Right renal cortex interstitium (tissue), 3 donors: ENCODE measurements at places on chromosomes 6 and 20.

GRCh38 chr6:108961985-108962384 lies 113.8 kb downstream of the ARMC2 start:
- no peak for DNase-seq

GRCh38 chr6:71513036-71513435 lies 224.4 kb downstream of the OGFRL1 start:
- no peak for DNase-seq

DNA sequence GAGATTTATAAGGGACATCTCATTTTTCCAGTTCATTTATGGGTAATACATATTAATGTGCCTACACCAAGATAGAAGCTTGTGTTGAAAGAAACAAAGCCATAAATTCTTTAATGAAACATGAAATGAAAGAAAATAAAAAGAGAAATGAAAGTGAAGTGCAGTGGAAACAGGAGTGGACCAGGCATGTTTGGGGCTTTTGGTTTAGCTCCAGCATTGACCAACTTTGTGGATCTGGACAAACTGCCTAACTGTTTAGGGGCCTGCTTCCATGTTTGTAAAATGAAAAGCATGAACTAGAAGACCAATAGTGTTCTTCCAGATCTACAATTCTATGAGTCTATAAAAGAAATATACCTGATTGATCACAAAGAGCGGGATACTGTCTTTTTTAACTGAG lies 124.9 kb downstream of the GJA10 start:
- DNase-seq: no peak

GRCh38 chr6:41051873-41052272 lies 1.1 kb upstream of the APOBEC2 start:
- DNase-seq: no peak

GRCh38 chr20:40953856-40954255 lies 74.8 kb upstream of the TOP1 start:
- DNase-seq: no peak
